Effector CD4-positive, alpha-beta T cell (primary cell): ENCODE measurements at places on chromosomes 1 and 21.
A peak's percentile ranks its signal among the peaks of the same experiment; 100 is the strongest.

- peak; percentile 51 for DNase-seq
Observed at GRCh38 chr1:37811027-37811655, 3.1 kb upstream of the YRDC start.

DNA sequence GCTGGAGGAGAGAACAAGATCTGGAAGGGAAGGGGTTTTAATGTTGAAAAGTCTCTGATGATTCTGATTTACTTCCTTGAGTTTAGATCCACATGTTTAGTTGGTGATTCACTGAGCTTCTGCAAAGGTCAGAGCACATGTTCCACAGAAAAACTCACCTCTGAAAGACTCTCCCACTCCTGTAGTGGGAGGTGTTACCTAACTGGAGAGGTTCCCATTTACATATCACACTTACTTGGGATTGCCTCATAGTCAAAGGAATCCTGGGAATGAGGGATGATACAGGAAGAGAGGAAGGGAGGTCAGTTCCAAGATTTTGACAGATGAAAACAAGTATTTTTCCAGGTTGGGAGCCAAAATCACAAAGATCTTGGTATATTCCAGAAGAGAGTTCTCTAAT, 2.7 kb upstream of the NTNG1 start:
- DNase-seq: no peak

GRCh38 chr1:194833111-194833510, 1646.7 kb upstream of the B3GALT2 start:
- no peak for DNase-seq

GRCh38 chr1:215667761-215668160, 100.7 kb downstream of the KCTD3 start:
- no peak for DNase-seq

- no peak for DNase-seq
Observed at GRCh38 chr1:31215065-31215570, 24.6 kb downstream of the NKAIN1 start.

GRCh38 chr1:229478852-229479251, 29.3 kb downstream of the NUP133 start:
- DNase-seq: no peak

DNA sequence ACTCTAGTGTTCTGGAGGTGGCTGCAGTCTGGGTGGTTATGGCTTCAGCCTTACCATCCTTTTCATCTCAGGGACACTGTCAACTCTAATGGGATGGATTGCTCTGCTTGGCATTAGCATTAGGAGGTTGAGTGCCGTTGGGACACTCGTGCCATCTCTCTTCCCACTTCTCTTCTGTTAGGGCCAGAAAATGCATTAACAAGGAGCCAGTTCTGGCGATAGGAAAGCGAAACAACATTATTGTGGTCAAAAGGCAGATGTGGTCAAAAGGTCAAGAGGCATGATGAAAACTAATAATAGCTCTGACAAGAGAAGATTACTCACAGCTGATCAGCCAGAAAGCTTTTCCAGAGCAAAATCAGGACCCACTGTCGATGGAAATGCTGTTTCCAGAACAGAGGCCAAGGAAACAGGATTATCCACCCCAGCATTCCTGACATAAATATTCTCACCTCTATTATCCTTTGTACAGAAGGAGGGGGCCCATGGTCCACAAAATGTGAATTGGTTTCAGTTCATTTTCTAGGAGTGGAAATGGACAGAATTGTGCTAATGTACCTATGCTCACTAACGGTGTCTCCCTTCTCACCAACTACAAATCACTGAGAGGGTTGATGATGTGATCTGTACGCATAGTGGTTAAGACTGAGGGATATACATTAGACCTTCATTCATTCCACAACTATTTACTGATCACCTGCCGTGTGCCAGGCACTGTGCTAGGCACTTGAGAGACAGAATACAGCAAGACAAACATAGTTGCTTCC, 72.0 kb downstream of the ST6GALNAC5 start:
- DNase-seq: no peak

DNA sequence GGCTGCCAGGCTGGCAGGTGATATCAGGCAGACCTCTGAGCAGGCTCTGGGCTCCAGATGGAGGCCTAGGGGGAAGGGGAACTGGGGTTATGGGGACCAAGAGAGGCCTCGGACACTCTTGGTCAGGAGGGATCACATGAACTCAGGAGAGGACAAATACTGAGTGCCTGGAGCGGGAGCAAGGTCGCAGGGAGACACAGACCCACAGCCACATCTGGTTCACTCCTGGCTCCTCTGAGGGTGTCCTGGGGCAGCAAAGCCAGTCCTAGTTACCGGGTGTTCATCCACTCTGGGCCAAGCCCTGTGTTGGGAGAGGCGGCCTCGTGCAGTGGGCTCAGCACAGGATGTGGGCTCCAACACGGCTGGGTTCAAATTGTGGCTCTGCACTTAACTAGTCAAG, 239.0 kb downstream of the PTPRU start:
- DNase-seq: no peak

DNA sequence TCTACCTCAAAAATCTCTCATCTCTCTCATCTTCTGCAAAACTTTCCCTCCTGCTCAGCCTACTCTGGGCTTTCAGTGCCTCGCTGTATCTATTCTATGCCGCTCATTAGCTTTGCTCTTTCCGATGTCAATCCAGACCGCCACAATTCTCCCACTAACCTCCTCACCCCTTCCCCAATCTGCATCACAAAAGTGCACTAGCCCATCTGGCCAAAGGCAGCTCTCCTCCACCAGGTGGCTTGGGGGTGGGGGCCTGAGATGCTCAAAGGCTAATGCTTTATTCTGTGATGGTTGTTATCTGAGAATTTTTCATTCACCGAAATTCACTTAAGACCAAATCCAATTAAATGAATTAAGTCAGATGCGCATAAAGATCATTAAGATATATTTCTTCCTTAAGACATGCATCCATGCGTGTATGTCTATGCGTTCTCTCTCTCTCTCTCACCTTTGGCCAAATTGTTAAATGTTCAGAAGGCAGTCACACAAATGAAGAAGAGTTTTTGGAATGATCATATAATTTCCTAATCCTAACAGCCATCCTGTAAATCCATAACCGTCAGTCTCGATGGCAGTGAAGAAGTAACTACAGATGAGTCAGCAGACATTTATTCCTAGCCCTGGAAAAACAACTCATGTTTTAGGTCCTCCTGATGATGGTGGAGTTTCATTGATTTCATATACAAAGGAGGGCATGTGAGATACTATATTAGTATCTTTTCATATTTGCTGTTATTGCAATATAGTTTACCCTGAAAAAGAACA, 111.3 kb downstream of the C1orf21 start:
- DNase-seq: no peak

- no peak for DNase-seq
Observed at GRCh38 chr1:238005116-238005515, 114.4 kb upstream of the ZP4 start.

DNA sequence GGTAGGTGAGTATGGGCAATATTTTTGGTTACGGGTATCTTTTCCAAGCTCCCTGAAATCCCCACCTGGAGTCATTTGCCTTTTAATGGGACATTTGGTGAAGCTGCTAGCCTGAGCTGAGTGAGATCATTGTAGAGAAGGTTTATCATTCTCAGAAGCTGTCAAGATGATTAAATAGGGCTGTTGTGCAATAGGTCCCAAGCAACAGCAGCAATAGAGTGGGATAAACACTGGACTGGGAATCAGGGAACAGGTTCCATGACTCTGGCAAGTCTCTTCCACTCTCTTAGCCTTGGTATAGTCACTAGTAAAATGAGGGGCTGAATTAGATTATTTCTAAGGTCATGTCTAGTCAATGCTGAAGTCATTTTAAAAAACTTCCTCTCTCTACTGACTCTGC, 30.3 kb upstream of the FAM78B start:
- no peak for DNase-seq

DNA sequence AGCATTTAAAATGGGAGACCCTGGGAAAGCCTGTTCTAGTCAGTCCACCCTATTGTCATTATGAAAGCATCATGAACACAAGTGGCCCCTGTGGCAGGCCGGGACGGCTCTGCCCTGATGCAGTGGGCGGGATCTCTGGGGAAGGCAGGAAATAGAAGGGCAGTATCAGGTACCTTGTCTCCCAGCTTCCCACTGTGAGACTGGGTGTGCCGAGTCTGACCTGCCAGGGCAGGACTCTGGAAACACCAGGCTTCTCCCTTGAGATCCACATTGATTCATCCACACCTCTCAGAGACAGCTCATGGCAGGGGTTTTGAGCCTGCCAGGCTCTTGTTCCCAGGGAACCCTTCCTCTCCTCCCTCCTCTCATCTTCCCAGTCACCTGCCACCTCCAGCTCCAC, 24.5 kb upstream of the GNPAT start:
- DNase-seq: no peak

DNA sequence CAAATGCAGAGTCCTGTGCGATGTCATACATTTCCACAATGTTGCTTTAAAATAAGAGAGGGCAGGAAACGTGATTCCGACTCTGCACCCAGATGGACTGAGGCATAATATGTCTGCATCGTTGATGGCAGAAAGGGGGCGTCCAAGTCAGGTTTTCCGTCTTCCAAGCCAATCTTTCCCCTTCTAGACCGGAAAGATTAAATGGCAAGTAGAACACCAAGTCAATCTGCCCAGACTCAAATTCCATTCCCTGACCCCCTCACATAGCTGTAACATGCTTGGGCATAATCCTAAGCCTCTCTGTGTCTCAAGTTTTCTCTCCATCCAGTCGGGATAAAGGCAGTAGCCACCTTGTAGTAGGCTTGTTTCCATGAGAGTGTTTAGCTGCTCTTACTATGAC, 14.4 kb downstream of the PCP4 start:
- DNase-seq: no peak

GRCh38 chr1:233033361-233033760, 83.0 kb downstream of the NTPCR start:
- DNase-seq: no peak

GRCh38 chr1:15717418-15718125, 18.5 kb upstream of the SLC25A34 start:
- no peak for DNase-seq

- DNase-seq: no peak
Observed at GRCh38 chr1:30511991-30512913, 211.1 kb downstream of the MATN1 start.

- no peak for DNase-seq
Observed at GRCh38 chr1:207904391-207904790, 6.5 kb downstream of the CD34 start.

DNA sequence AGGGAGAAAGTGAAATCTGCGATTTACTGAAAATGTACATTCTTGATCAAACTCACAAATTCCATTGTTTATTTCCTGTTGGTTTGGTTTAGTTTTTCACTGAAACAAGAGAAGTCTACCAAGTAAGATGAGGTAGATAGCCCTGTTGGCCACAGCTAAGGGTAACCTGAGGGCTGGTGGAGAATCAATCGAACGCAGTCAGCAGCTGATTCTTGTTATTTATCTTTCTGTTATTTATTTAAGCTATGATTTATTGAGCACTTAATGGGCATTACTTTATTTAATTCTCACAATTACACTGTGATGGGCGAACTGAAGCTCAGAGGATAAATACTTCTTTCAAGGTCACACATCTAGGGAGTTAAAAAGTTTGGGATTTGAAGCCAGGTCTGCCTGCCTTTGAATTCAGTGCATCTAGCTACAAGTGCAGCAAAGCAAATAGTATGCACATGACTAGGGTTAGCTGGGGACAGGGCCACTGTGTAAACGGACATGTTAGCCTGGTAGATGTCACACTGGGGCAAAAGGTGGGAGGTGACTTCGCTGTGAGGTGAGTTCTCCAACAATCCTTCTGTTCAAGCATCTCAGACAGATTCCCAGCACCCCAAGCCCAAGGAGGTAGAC, 106.5 kb upstream of the GADD45A start:
- DNase-seq: no peak

DNA sequence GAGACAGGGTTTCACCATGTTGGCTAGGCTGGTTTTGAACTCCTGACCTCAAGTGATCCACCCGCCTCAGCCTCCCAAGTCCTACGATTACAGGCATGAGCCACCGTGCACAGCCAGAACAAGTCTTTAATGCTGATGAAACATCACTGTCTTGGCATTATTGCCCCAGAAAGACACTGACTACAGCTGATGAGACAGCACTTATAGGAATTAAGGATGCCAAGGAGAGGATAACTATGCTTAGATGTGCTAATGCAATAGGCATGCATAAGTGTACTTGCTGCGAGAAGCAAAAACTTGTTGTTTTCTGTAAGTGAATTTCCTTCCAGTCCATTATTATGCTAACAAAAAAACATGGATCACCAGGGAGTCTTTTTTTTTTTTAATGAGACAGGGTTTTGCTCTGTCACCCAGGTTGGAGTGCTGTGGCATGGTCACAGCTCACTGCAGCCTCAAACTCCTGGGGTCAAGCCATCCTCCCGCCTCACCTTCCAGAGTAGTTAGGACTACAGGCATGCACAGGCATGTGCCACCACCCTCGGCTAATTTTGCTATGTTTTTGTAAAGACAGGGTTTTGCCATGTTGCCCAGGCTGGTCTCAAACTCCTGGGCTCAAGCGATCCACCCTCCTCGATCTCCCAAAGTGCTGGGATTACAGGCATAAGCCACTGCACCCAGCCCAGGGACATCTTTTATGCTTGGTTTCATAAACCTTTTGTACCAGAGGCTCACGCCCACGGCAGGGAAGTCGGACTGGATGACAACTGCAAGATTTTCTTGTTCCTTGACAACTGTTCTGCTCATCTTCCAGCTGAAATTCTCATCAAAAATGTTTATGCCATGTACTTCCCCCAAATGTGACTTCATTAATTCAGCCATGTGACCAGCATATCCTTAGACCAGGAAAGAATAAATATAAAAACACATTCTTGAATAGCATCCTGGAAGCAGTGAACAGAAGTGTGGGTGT, 23.1 kb downstream of the RHEX start:
- no peak for DNase-seq

GRCh38 chr1:24159366-24159765, 16.4 kb upstream of the IL22RA1 start:
- no peak for DNase-seq

DNA sequence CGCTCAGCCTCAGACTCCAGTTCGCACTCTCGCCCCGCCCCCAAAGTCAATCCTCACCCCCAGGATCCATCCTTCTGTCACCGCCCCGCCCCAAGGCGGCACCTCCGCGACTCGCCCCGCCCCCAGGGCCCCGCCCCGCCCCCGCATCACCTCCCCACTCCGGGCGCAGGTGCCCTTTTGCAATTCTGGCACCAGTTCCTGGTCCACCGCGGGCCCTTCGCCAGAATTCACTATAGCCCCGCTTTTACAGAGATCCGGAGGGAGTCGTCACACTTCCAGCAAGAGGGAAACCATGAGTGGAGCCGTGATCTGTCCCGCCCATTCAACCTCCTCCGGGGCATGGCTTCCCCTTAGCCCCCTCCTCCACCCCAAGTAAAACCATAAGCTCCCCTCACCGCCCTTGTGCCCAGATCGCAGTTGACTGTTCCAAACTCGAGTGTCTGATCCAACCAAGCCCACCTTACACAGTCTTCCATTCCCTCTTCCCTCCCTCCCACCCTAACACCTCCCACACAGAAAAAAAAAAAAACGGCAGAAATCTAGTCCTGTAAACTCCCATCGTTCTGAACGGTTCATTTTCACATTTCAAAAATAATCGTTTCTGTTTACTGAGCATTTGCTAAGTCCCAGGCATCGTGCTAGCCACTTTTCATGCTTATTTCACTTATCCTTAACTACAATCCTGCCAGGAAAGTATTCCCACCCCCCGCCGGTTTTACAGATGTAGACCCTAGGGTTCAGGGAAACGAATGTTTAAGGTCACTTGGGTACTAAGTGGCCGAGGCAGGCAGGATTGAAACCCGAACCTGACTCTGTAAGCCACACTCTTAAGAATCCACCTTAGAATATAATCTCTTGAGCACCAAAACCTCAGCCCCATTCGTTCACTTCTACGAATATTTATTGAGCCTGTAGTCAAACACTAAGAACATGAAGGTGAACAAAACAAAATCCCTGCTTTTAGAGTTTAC, 1.3 kb upstream of the DNAJC16 start:
- DNase-seq: peak; percentile 99

GRCh38 chr1:219443763-219444162, 169.1 kb downstream of the ZC3H11B start:
- DNase-seq: no peak
